Natural killer cell (primary cell): ENCODE measurements at places on chromosomes 4 and X.

DNA sequence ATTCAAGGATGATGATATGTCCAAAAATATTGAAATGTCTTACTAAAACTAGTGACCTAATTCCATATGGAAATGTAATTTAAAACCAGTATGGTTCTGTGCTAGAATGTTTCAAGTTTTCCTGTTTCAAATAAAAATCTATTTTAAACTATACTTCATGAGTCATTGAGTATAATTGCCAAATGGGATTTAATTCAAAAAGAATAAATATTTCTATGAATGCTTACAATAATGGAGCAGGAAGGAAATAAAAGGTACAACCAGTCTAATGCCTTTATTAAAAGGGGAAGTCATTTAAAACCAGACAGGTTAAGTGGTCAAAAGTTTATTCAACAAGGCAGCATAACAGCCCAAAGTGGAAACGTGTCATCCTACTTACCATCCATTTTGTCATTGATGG, 2347.1 kb downstream of the PCDH7 start:
- no peak for DNase-seq
- H3K36me3 ChIP-seq: no peaks in the 10 kb centered on the region
- H3K27ac ChIP-seq: no peak overlapping the region
- no peaks in the 10 kb centered on the region for H3K27me3 ChIP-seq
- no peaks in the 10 kb centered on the region for H3K4me1 ChIP-seq
- H3K4me3 ChIP-seq: no peak overlapping the region

GRCh38 chr4:74426101-74426500, 18.8 kb upstream of the AREG start:
- H3K36me3 ChIP-seq: no peaks in the 10 kb centered on the region
- H3K27me3 ChIP-seq: no peaks in the 10 kb centered on the region
- no peak for DNase-seq
- H3K27ac ChIP-seq: no peak overlapping the region
- H3K4me1 ChIP-seq: no peaks in the 10 kb centered on the region

GRCh38 chr4:186719925-186720694, 3.5 kb downstream of the FAT1 start:
- H3K4me3 ChIP-seq: no peak overlapping the region
- H3K36me3 ChIP-seq: no peaks in the 10 kb centered on the region
- peaks cover 25% of the 10 kb centered on the region for H3K27me3 ChIP-seq

DNA sequence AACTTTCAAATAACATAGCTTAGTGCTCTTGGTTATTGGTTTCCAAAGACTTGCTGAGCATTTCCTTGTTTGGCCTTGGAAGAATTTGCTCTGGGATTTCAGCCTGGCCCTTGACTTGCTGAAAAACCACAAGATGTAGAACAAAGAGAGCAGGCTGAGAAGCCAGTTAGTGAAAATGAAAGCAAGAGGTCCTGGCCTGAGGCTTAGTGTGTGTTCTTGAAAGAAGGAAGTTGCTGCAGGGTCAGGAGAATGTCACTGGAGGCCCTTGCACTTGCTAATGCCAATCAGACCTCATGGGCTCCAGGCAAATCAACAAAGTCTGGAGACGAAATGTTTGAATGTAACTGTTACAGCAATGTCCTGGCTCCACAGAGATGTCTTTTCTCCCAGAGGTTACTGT, 79.4 kb downstream of the SYNPO2 start:
- H3K36me3 ChIP-seq: no peaks in the 10 kb centered on the region
- H3K27ac ChIP-seq: no peak overlapping the region
- H3K4me1 ChIP-seq: no peaks in the 10 kb centered on the region
- no peaks in the 10 kb centered on the region for H3K27me3 ChIP-seq
- no peak overlapping the region for H3K4me3 ChIP-seq

- no peak for DNase-seq
- no peaks in the 10 kb centered on the region for H3K27me3 ChIP-seq
- no peak overlapping the region for H3K27ac ChIP-seq
Observed at GRCh38 chrX:16454926-16455325, 195.0 kb upstream of the S100G start.

DNA sequence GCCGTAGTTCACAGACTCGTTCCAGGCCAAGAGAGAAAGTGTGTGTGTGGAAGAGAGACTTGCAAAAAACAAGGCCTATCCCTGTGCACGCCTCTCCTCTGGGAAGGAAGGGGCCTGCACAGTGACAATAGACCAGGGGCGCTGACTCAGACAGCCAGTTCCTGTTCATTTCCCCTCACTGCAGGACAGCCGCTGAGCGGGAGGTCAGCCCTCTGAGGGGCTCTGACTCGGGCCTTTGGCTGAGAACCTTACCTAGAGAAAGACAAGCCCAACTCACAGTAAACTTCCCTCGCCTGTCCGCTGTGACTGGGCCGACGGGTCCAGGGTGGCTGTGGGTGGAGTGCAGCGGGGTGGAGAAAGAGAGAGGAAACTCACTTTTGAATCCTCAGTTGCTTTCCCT, 52.1 kb downstream of the RTL5 start:
- no peak overlapping the region for H3K4me3 ChIP-seq
- DNase-seq: no peak
- H3K36me3 ChIP-seq: no peaks in the 10 kb centered on the region
- H3K4me1 ChIP-seq: peaks cover 12% of the 10 kb centered on the region
- H3K27ac ChIP-seq: no peak overlapping the region
- no peaks in the 10 kb centered on the region for H3K27me3 ChIP-seq

- no peak overlapping the region for H3K27ac ChIP-seq
- H3K36me3 ChIP-seq: no peaks in the 10 kb centered on the region
- H3K4me1 ChIP-seq: no peaks in the 10 kb centered on the region
- DNase-seq: no peak
- no peaks in the 10 kb centered on the region for H3K27me3 ChIP-seq
Observed at GRCh38 chr4:8585186-8585585, 5.0 kb downstream of the GPR78 start.

- no peak overlapping the region for H3K4me3 ChIP-seq
- H3K27me3 ChIP-seq: peaks cover 22% of the 10 kb centered on the region
- no peaks in the 10 kb centered on the region for H3K36me3 ChIP-seq
Observed at GRCh38 chr4:122833999-122834398, 7.4 kb downstream of the FGF2 start.

- H3K36me3 ChIP-seq: no peaks in the 10 kb centered on the region
- DNase-seq: no peak
- H3K4me1 ChIP-seq: peaks cover 13% of the 10 kb centered on the region
- no peak overlapping the region for H3K27ac ChIP-seq
Observed at GRCh38 chr4:180060159-180060889, 2182.9 kb upstream of the TENM3 start.

DNA sequence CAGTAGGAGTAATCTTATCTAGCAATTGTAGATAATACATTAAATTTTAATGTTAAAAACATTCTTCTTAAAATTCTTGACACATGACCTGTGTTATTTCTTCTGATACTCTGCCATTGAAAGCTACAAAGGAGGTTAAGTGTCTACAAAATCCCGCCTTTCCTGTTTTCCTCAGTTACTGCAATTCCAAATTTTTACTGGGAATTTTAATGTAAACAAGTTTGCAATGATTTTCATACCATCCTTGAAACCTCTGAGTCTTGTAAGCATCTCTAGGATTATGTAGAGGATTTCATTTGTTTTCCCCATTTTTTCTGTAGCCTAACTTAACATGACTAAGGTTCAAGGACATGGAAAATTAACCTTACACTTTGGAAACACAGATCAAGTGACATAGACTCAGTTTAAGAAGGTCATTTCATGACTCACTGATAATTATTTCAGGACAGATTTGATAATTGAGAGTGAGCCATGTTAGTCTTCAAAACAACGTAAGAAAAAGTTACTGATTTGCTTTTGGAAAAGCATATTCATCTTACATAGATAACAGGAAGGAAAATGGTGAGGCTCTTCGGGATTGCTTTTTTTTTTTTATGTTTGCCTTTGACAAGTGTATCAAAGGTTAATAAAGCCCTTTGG, 39.6 kb upstream of the PDLIM5 start:
- peaks cover 2% of the 10 kb centered on the region for H3K27me3 ChIP-seq
- no peak for DNase-seq
- no peaks in the 10 kb centered on the region for H3K36me3 ChIP-seq
- no peak overlapping the region for H3K27ac ChIP-seq
- no peak overlapping the region for H3K4me3 ChIP-seq

- peaks cover 10% of the 10 kb centered on the region for H3K4me1 ChIP-seq
- H3K36me3 ChIP-seq: peaks cover 2% of the 10 kb centered on the region
- DNase-seq: peak; percentile 44
- H3K4me3 ChIP-seq: peak overlapping the region; percentile 96
Observed at GRCh38 chr4:76147454-76148141, 599 bp downstream of the NUP54 start.

DNA sequence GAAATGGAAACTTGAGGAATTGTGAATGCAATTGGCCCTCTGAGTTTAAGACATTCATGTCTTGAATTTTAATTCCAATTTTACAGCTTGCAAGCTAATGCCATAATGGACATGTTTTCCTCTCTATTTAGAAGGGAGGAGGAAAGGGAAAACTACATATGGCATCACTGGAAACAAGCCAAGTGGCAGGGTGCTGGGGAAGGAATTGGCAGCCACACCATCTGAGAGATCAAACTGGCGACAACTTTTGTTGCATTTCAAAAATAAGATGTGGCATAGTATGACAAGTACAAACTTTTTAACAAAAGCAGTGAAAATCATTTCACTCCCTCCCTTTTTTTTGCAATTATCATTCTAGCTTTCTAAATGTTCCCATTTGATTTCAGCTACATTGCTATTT, 615.6 kb downstream of the CENPC start:
- no peaks in the 10 kb centered on the region for H3K27me3 ChIP-seq
- H3K36me3 ChIP-seq: no peaks in the 10 kb centered on the region
- no peaks in the 10 kb centered on the region for H3K4me1 ChIP-seq
- DNase-seq: no peak

DNA sequence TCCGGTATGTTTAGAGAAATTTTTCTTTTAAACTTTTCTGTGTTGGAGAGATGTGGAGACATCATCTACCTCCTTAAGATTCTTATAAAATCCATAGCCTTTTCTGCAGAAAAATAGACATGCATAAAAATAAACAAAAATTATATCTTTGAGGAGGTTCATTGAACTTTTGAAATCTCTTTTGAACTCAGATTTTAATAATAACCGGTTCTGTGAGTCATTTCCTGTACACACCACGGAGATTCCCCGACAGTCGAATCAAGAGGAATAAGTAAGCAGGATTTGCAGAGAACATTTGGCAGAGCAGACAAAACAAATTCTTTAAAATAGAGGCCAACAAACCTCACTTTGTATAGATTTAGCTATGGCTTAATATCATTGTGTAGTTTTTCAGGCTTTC, 918.7 kb upstream of the POU3F4 start:
- no peaks in the 10 kb centered on the region for H3K36me3 ChIP-seq
- H3K4me3 ChIP-seq: no peak overlapping the region
- no peak for DNase-seq
- H3K4me1 ChIP-seq: no peaks in the 10 kb centered on the region
- H3K27ac ChIP-seq: no peak overlapping the region

DNA sequence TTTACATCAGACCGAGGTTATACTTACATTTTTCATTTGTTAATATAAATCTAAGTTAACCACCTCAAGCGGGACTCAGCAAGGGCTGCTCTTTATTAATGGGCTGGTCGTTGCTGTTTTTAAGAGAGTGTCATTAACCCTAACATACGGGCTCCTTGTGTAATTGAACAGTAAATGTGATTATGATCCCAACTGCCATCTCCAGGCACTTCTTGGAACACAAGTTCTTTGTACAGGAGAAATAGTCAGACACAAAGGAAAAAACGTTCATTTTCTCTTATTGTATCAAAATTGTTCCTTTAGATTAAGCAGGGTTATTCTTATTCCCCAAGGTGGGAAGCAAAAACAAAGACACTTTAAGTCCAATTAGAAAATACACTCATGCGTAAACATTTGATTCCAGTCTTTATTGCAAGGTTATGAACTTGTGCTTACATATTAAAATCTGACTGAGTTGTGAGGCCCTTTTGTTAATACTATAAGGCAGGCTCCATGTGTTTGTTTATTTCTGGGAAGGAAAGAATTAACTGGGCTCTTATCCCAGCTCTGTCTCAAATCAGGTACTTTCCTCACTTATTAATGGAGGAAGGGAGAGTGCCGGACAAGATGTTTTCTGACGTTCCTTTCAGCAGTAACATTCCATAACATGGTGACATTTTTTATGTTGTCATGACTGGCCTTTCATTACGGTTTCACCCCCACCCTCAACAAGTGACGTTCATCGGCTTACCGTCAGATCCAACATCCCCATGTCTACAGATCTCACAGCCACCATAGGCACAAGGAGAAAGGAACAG, 95.9 kb downstream of the RASL11B start:
- H3K4me3 ChIP-seq: no peak overlapping the region
- H3K4me1 ChIP-seq: no peaks in the 10 kb centered on the region
- H3K36me3 ChIP-seq: no peaks in the 10 kb centered on the region
- H3K27ac ChIP-seq: no peak overlapping the region
- no peak for DNase-seq
- H3K27me3 ChIP-seq: no peaks in the 10 kb centered on the region

- no peaks in the 10 kb centered on the region for H3K4me1 ChIP-seq
- H3K27ac ChIP-seq: no peak overlapping the region
Observed at GRCh38 chr4:165345666-165346417, 18.4 kb downstream of the MSMO1 start.

DNA sequence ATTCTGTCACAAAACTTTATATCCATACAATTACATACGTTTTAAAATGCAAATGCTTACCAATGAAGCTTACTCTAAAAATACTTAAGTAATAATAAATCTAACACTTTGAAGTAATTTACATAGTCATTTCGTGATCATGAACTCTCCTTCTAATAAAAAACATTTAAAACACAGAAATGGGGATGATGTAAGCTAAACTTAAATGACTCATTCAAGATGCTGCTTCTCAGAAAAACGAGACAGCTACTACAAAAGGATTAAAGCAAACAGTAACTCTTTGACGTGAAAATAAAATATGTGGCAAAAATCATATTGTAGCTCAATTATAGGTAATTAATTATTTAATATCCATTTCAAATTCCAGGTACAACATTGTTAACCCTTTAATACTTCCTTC, 148.7 kb downstream of the FGF16 start:
- no peaks in the 10 kb centered on the region for H3K27me3 ChIP-seq
- H3K4me3 ChIP-seq: no peak overlapping the region
- DNase-seq: no peak
- no peak overlapping the region for H3K27ac ChIP-seq
- peaks cover 6% of the 10 kb centered on the region for H3K36me3 ChIP-seq

DNA sequence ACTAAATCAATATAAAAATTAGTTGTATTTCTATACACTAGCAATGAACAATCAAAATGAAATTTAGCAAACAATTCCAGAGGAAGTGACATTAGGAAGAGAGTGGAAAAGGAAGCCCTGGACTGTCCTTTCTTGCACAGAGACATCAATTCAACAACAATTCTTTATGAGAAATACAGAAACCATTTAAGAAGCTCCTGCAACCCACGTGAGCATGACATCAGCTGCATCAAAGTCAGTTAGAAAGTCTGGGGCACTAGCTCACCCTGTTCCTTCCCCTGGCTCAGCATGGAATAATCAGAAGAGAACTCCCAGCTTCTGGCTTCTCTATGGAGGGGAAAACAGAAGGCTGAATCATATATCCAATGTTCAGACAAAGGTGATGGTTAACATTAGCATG, 48.6 kb upstream of the STARD8 start:
- no peak overlapping the region for H3K27ac ChIP-seq
- no peaks in the 10 kb centered on the region for H3K4me1 ChIP-seq
- H3K36me3 ChIP-seq: no peaks in the 10 kb centered on the region
- DNase-seq: no peak
- no peak overlapping the region for H3K4me3 ChIP-seq
- H3K27me3 ChIP-seq: no peaks in the 10 kb centered on the region
